ENCODE measurements at places on chromosomes 1 and 21. TPM values are rescaled to one million over a fixed set of nuclear protein-coding genes. Genes with fewer than 3 reads are reported as not detected.

CA14 gene
- total RNA-seq = not detected

THEM4 gene
- 69.5 TPM for total RNA-seq

OR13G1 gene
- not detected for total RNA-seq

FCER1G gene
- total RNA-seq = 2.9 TPM

SYT2 gene
- total RNA-seq = not detected

LGR6 gene
- 0.32 TPM for total RNA-seq

NBPF11 gene
- 22.6 TPM for total RNA-seq

IVL gene
- not detected for total RNA-seq

C4BPA gene
- total RNA-seq = not detected

LAMC1 gene
- total RNA-seq = 1.1 TPM

KCNJ9 gene
- not detected for total RNA-seq

GPA33 gene
- 21.0 TPM for total RNA-seq

TDRD5 gene
- total RNA-seq = not detected

PKP1 gene
- not detected for total RNA-seq

CFAP107 gene
- not detected for total RNA-seq

CBR3 gene
- total RNA-seq = 1.8 TPM

DIPK1A gene
- 10.9 TPM for total RNA-seq

ATP1A4 gene
- total RNA-seq = not detected

ADGRL4 gene
- not detected for total RNA-seq

INSRR gene
- 0.07 TPM for total RNA-seq

TRIM58 gene
- total RNA-seq = 2.9 TPM

TNFRSF18 gene
- total RNA-seq = 47.8 TPM

SPRR2A gene
- total RNA-seq = not detected

LCE1E gene
- not detected for total RNA-seq

OR6K3 gene
- not detected for total RNA-seq

SLAMF9 gene
- not detected for total RNA-seq

BACE2 gene
- 2.5 TPM for total RNA-seq

SYT14 gene
- not detected for total RNA-seq

RSPO1 gene
- not detected for total RNA-seq

C8B gene
- total RNA-seq = 0.20 TPM

GRIK1 gene
- not detected for total RNA-seq

MEX3A gene
- total RNA-seq = not detected

GJA9 gene
- not detected for total RNA-seq

SYPL2 gene
- total RNA-seq = not detected

PLEKHN1 gene
- 2.5 TPM for total RNA-seq

SLC6A9 gene
- total RNA-seq = 0.20 TPM
